Left ventricle myocardium inferior (tissue), 1 donor: ENCODE measurements at places on chromosomes 6 and 20.

GRCh38 chr20:62710886-62711702 is 2.5 kb downstream of the NTSR1 start:
- H3K4me1 ChIP-seq, result peaks cover 19% of the 10 kb centered on the region
- DNase-seq, result no peak
- no peak overlapping the region for H3K4me3 ChIP-seq
- no peak overlapping the region for H3K27ac ChIP-seq
- H3K36me3 ChIP-seq, result no peaks in the 10 kb centered on the region

DNA sequence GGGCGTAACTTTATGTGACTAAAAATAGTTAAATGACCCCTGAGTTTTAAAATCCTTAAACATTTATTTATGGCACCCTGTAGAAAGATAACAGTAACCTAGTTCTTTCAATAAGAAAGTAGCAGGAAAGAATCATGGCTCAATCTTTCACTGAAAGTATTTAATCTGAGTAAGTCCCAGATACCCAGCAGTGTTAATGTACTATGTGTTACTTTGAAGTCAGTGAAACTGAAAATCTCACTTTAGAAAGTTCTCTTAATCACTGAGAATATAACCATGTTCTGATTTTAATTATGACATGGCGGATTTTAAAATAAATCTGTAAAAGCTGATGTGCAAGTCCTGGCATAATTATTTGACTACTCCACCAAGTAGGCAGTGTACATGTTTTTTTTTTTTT is 8.1 kb upstream of the HEY2 start:
- H3K27me3 ChIP-seq, result no peaks in the 10 kb centered on the region
- peak overlapping the region; percentile 95 for H3K27ac ChIP-seq
- H3K4me3 ChIP-seq, result no peak overlapping the region
- no peak for DNase-seq

DNA sequence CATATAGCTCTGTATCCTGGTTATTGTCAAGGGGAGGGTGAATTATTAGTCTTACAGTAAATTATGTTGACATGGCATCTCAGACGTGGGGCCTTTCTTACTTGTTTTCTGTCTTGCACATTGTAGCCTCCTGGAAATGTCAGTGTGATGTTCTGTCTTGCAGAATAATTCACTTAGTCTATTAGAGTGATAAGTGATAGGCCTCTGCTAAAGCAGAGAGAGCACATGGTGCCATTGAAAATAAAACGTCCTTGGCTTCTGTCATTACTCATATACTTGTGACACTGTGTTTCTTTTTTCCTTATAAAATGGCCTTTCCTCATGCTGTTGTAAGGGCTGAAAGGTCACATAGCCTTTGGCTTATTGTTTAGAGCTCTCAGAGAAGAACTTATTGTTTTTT is 531.0 kb downstream of the EPM2A start:
- H3K4me1 ChIP-seq, result no peaks in the 10 kb centered on the region
- no peaks in the 10 kb centered on the region for H3K36me3 ChIP-seq
- DNase-seq, result no peak

- no peak overlapping the region for H3K27ac ChIP-seq
- no peaks in the 10 kb centered on the region for H3K36me3 ChIP-seq
- no peaks in the 10 kb centered on the region for H3K27me3 ChIP-seq
- no peak overlapping the region for H3K4me3 ChIP-seq
Measured at GRCh38 chr6:167665698-167666330, 160.9 kb upstream of the AFDN start.

DNA sequence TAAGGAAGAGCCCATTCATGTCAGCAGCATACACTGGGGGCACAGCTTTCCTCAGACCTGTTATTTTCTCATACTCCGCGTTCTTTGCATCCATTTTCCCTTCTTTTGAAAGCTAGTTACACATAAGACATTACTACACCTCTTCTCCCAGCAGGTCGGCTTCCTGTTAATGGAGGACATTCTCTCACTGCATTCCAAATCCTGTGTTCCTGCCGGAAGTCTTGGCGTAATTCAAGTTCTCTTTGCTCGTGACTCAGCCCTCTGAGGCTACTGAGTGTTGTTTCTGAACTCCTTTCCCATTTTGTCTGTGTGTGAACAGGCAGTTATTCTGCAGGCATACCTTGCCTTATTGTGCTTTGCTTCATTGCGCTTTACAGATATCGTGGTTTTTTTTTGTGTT is 97.5 kb upstream of the ZBTB24 start:
- H3K27me3 ChIP-seq, result no peaks in the 10 kb centered on the region
- H3K4me3 ChIP-seq, result no peak overlapping the region
- DNase-seq, result no peak
- no peaks in the 10 kb centered on the region for H3K4me1 ChIP-seq
- H3K27ac ChIP-seq, result no peak overlapping the region

- peaks cover 41% of the 10 kb centered on the region for H3K36me3 ChIP-seq
- peaks cover 76% of the 10 kb centered on the region for H3K4me1 ChIP-seq
- no peak for DNase-seq
- H3K27me3 ChIP-seq, result no peaks in the 10 kb centered on the region
- H3K27ac ChIP-seq, result peak overlapping the region; percentile 14
Measured at GRCh38 chr20:49657118-49657901, 56.4 kb downstream of the B4GALT5 start.

GRCh38 chr20:45867819-45868176 is 10.4 kb downstream of the ZSWIM3 start:
- no peak for DNase-seq
- no peak overlapping the region for H3K4me3 ChIP-seq
- no peaks in the 10 kb centered on the region for H3K27me3 ChIP-seq
- no peak overlapping the region for H3K27ac ChIP-seq
- peaks cover 3% of the 10 kb centered on the region for H3K36me3 ChIP-seq
- H3K4me1 ChIP-seq, result no peaks in the 10 kb centered on the region

GRCh38 chr6:87909849-87910248 is 137.8 kb upstream of the SPACA1 start:
- no peaks in the 10 kb centered on the region for H3K4me1 ChIP-seq
- no peak overlapping the region for H3K4me3 ChIP-seq
- H3K36me3 ChIP-seq, result no peaks in the 10 kb centered on the region
- H3K27ac ChIP-seq, result no peak overlapping the region
- peaks cover 28% of the 10 kb centered on the region for H3K27me3 ChIP-seq

GRCh38 chr6:151089978-151090377 is 149.8 kb upstream of the AKAP12 start:
- no peaks in the 10 kb centered on the region for H3K36me3 ChIP-seq
- H3K4me3 ChIP-seq, result no peak overlapping the region

GRCh38 chr6:69631552-69632346 is 165.1 kb downstream of the LMBRD1 start:
- no peak overlapping the region for H3K4me3 ChIP-seq
- no peaks in the 10 kb centered on the region for H3K4me1 ChIP-seq
- H3K36me3 ChIP-seq, result no peaks in the 10 kb centered on the region
- H3K27me3 ChIP-seq, result peaks cover 3% of the 10 kb centered on the region

DNA sequence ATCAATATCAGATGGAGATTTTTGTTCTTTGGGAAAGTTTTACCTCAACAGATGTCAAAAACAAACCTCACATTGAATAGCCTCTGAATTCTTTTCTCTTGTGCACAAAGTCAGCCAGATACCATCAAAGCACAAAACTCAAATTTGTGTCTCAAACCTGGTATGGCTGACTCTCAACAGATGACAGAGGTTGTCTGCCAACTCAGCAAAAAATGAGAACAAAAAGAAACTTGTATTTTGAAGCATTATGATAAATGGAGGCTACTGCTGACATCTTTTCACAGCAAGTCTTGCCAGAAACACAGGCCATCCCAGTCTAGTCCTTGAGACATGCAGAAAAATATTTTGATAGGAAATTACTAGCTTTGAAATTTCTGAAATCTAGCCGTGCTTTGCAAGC is 79.8 kb downstream of the KIF16B start:
- peaks cover 48% of the 10 kb centered on the region for H3K36me3 ChIP-seq
- no peaks in the 10 kb centered on the region for H3K27me3 ChIP-seq
- no peak overlapping the region for H3K27ac ChIP-seq
- H3K4me3 ChIP-seq, result no peak overlapping the region
- DNase-seq, result no peak

GRCh38 chr6:110800839-110801196 is 14.5 kb downstream of the CDK19 start:
- no peaks in the 10 kb centered on the region for H3K27me3 ChIP-seq
- H3K4me1 ChIP-seq, result peaks cover 3% of the 10 kb centered on the region
- DNase-seq, result no peak
- no peak overlapping the region for H3K4me3 ChIP-seq
- H3K27ac ChIP-seq, result no peak overlapping the region
- H3K36me3 ChIP-seq, result no peaks in the 10 kb centered on the region

GRCh38 chr6:21033575-21034026 is 499.3 kb downstream of the CDKAL1 start:
- no peaks in the 10 kb centered on the region for H3K36me3 ChIP-seq
- no peaks in the 10 kb centered on the region for H3K27me3 ChIP-seq
- no peak overlapping the region for H3K4me3 ChIP-seq
- H3K27ac ChIP-seq, result peak overlapping the region; percentile 5
- H3K4me1 ChIP-seq, result no peaks in the 10 kb centered on the region

DNA sequence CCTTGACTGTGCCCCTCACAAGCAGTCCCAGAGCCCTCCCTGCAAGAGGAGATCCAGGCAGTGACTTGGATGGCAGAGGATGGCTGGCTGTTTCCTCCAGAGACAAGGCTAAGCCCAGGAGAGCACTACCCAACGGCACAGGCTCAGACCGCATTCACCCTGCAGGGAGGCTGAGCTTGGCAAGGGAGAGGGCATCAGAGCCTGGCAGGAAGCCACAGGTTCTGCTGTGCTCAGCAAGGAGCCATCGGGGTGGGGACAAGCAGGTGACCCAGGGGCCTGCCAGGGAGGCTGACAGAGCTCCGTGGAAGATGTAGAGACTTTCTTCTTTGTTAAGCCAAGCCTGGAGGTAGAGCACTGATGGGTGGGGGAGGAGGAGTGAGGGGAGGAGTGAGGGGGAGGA is 159.2 kb upstream of the CST7 start:
- H3K27me3 ChIP-seq, result peaks cover 69% of the 10 kb centered on the region
- H3K4me1 ChIP-seq, result no peaks in the 10 kb centered on the region
- H3K27ac ChIP-seq, result no peak overlapping the region
- no peak for DNase-seq
